ENCODE measurements at places on chromosomes 12 and 14. TPM values are rescaled to one million over a fixed set of nuclear protein-coding genes. Genes with fewer than 3 reads are reported as not detected.

KRT7 gene
- total RNA-seq: 4,985 TPM

SRRM4 gene
- total RNA-seq: not detected

CLBA1 gene
- 14.4 TPM for total RNA-seq

CLMN gene
- total RNA-seq: 7.0 TPM

NTN4 gene
- total RNA-seq: 43.4 TPM

KRT85 gene
- not detected for total RNA-seq

MARCHF9 gene
- 7.3 TPM for total RNA-seq

PRH1 gene
- 2.4 TPM for total RNA-seq

CCDC85C gene
- 42.1 TPM for total RNA-seq

RERGL gene
- total RNA-seq: not detected

KRT6A gene
- total RNA-seq: 12.3 TPM

CLEC4D gene
- total RNA-seq: not detected
